SK-N-SH (cell line): ENCODE measurements at places on chromosomes 3 and 15.

GRCh38 chr15:78276064-78276943, 11.9 kb downstream of the DNAJA4 start:
- H3K27me3 ChIP-seq, result no peaks in the 10 kb centered on the region
- no peak overlapping the region for H3K27ac ChIP-seq
- H3K4me3 ChIP-seq, result no peak overlapping the region
- peaks cover 8% of the 10 kb centered on the region; the same call in 1 of the 2 replicates for H3K4me1 ChIP-seq
- H3K36me3 ChIP-seq, result no peaks in the 10 kb centered on the region

DNA sequence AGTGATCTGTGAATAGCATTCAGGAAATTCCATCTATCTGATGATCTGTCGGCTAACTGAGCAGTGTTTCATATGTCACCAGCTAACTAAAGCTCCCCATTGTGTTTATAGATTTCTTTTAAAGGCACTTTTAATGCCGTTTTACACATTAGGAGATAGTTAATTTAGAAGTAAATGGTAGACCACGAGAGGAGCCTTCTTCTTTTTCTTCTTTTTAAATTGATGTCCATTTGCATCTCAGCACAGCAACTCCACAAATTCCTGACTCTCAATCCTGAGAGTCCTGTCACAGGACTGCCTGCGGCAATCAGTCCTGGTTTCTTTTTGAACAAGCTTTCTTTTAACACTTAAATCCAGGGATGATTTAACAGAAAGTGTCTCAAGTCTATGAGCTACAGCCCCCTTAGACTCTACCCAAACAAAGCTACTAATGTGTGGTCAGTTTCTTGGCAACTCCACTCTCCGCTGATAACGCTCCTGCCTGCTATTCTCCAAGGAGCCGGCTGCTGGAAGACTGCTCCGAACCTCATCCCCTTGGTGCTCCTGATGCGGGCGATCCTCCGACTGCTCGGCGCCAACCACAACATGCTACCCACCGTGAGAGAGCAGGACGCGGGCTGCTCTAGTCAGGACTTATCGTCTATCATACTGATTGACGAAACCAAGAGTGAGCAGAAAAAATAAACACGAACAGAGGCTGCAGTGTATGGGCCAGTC, 421.4 kb downstream of the MECOM start:
- H3K27ac ChIP-seq, result peak overlapping the region; percentile 77
- H3K4me3 ChIP-seq, result peak overlapping the region; percentile 35; the same call in 1 of the 2 replicates
- peaks cover 47% of the 10 kb centered on the region for H3K4me1 ChIP-seq
- no peaks in the 10 kb centered on the region for H3K36me3 ChIP-seq
- no peaks in the 10 kb centered on the region for H3K27me3 ChIP-seq

DNA sequence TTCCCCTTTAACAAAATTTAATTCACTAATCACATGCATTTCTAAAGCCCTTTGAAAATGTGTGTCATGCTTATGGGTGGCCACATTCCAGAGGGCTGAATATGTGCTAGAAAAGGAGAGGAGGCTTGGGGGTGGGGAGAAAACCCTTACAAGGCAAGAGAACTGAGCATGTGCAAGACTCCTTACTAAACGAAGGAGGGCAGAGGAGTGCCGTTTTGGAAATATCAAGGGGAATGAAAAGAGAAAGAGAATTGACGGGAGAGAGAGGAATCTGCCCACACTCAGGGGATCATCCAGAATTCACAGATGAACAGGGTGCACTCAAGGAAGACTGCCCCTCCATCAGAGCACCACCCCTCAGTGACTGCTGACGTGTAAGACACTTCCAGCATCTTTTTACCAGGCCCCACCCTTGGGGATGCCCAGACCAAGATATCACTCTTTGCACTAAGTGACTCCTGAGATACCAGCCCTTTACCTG, 37.9 kb upstream of the TSC22D2 start:
- peak overlapping the region; percentile 48; the same call in 1 of the 2 replicates for H3K4me3 ChIP-seq
- peak overlapping the region; percentile 76; the same call in 1 of the 2 replicates for H3K27ac ChIP-seq
- DNase-seq, result no peak
- H3K4me1 ChIP-seq, result no peaks in the 10 kb centered on the region; the same call in 1 of the 2 replicates

DNA sequence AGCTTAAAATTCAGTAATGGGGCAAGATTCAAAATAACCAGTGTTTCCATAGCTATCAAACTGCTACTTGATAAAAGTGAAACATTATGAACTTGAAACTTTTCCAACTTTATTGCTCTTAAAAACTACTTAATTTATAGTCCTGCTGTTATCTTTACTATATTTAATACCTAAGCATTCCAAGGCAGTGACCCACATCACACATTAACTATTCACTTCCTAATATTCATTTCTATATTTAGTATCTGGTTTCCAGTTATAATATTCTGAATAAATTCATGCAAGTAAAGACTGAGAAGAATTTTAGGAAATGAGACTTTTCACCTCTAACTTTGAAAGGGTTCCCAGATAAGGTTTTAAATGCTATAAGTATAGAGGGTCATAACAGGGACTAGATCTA, 64.9 kb downstream of the UACA start:
- DNase-seq, result no peak
- peaks cover 45% of the 10 kb centered on the region for H3K36me3 ChIP-seq
- H3K4me1 ChIP-seq, result peaks cover 4% of the 10 kb centered on the region
- peak overlapping the region; percentile 91 for H3K27ac ChIP-seq
- H3K4me3 ChIP-seq, result no peak overlapping the region

DNA sequence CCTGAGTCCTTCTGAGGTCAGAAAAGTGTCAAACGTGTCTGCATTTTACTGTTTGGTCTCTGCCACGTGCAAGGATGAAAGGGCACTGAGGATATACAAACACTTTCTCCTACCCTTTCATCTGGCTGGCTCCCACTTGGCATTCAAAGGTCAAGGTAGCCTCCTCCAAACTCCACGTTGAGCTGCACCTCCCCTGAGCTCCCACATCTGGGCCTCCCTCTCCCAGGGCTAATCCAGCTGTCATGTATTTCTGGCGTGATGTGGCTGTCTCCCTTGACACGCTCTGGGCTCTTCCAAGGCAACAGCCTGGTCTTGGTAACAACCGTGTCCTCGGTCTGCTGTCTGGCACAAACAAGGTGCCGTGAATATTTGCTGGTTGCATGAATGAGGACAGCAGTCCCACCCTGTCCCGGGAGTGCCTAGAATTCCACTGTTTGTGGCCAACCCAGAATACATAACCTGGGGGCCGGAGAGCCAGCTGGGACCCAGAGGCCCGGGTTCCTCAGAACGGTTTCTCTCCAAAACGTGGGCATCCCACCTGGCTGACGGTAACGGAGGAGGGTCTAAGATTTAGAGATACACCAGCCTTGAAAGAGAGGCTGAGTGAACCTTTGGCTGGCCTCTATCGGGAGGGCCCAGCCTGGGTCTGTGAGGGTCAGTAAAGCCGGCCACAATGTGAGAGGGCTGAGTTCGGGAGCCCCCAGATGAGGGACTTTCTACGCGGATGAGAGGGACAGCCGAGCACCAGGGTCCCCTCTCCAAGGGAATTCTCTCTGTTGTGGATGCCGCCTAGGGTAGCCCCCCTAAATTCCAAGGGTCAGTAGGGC, 767 bp downstream of the GLT8D1 start:
- peak overlapping the region; percentile 90 for H3K27ac ChIP-seq
- peaks cover 25% of the 10 kb centered on the region for H3K36me3 ChIP-seq
- peak overlapping the region; percentile 84 for H3K4me3 ChIP-seq
- no peaks in the 10 kb centered on the region for H3K27me3 ChIP-seq
- H3K4me1 ChIP-seq, result peaks cover 18% of the 10 kb centered on the region

- no peak overlapping the region for H3K27ac ChIP-seq
- no peaks in the 10 kb centered on the region for H3K27me3 ChIP-seq
- H3K4me3 ChIP-seq, result no peak overlapping the region
These were observed 222.2 kb upstream of the GADL1 start for GRCh38 chr3:31116651-31117050.

DNA sequence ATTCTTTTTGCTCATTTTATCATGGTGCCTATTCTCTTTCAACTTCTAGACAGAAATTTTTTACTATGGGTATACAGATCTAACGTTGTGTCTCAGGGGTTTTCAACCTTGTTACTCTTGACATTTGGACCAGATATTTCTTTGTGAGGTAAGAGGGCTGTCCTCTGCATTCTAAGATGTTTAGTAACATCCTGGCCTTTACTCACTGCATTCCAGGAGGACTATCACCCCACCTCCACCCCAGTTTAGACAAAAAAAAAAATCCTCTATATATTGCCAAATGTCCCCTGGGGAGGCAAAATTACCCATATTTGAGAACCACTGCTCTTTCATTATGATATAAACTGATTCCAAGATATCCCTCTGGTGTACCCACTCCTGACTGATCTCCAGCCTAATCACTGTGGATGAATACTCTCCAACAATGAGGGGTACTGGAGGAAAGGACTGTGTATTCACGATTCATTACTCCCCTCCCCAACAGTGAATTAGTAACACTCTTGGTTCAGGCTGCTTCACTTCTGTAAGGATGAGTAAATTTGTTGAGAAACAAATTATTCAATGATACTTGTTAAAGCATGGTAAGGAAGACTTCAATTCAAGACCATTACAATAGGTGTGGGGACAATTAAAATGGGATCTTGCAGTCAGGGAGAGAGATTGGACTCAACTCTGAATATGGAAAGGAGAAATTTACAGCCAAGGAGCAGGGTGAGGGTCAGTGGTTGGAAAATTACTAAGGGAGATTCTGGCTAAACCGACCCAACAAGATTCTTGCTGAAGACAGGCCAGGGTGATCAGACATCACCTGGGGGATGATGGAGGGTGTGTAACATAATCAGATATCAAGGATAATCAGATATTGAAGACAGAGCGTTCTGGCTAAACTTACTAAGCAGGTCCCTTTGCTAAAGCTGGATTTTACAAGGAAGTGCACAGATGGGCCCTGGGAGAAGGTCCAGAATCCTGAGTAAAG, 123.8 kb upstream of the DAZL start:
- H3K27ac ChIP-seq, result no peak overlapping the region
- no peak for DNase-seq
- H3K4me1 ChIP-seq, result no peaks in the 10 kb centered on the region
- no peaks in the 10 kb centered on the region for H3K27me3 ChIP-seq
- no peak overlapping the region; the same call in 1 of the 2 replicates for H3K4me3 ChIP-seq

GRCh38 chr3:152860736-152861135, 25.8 kb downstream of the P2RY1 start:
- H3K4me1 ChIP-seq, result no peaks in the 10 kb centered on the region
- DNase-seq, result no peak
- no peak overlapping the region for H3K27ac ChIP-seq

DNA sequence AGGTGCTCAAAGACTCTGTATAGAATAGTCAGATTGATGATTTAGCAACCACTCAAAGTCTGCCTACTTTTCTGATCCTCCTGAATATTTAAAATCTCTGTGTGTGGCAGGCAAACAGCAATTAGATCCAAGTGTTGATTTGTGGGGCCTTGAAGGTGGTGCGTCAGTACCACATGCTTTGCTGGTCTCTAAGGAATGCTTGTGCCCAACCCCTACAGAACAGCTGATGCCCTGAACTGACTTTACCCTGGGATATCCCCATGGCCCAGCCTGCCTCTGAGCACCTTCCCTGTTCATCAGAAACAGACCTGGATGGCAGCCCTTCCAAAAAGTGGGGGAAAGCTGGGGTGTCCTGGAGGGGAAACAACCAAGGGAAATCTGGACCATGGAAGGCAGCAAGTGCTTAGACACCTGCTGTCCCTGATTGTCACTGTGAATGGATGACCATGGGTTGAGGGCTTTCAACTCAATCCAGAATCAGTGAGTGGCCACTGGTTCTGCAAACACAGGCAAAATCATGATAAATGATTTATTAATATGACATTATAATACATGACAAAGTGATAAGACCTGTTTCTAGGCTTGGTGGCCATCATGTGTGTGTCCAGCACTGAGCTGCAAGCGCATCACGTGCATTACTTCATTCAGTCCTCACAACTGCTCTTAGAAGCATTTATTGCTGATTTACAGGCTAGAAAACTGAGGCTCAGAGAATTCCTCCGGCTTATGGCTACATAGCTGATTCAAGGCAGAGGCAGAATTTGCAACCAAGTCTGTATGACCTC, 76.1 kb upstream of the TPM1 start:
- no peak overlapping the region for H3K27ac ChIP-seq
- peaks cover 12% of the 10 kb centered on the region; the same call in 1 of the 2 replicates for H3K4me1 ChIP-seq
- H3K4me3 ChIP-seq, result no peak overlapping the region
- H3K36me3 ChIP-seq, result no peaks in the 10 kb centered on the region
- H3K27me3 ChIP-seq, result no peaks in the 10 kb centered on the region
- DNase-seq, result no peak
